Ammon's horn (tissue), 1 donor: ENCODE measurements at places on chromosomes 1 and 21.

GRCh38 chr1:60865166-60865565 is 217.2 kb upstream of the NFIA start:
- DNase-seq = no peak

- DNase-seq = peak; percentile 33
Observed at GRCh38 chr1:109040989-109041620, 797 bp downstream of the WDR47 start.

DNA sequence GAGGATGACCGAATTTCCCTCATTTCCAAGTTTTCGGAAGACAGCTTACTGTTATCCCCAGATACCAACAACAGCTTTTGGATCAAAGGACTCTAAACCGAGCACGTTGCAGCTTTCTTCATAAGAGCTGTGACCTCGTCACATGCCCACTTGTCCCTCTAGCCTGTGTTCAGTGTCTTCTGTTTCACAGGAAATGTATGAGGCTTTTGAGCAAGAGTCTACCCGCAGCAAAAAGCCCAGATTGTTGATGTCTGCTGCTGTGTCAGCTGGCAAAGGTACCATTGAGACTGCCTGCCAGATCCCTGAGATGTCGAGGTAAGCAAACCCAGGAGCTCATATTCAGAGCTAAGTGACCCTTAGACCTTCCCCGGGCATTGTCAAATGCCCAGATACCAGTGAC is 24.1 kb downstream of the CHI3L2 start:
- no peak for DNase-seq

GRCh38 chr1:85587841-85588240 is 7.3 kb downstream of the CCN1 start:
- DNase-seq = no peak

DNA sequence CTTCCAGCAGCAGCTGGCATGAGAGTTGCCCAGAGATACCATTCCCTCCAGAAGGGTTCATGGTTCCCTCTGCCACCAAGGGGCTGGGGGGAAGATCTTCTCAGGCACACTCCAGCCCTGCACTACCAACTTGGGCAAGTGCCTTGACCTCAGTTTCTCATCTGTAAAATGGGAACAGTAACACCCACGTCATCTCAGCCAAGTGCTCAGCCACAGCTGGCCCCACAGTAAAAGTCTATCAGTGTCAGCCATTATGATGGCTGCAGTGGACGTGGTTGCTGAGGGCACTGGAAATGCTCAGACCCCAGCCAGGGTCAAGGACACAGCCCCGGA is 16.3 kb upstream of the TAS1R2 start:
- DNase-seq = no peak

GRCh38 chr1:63466759-63467158 is 56.3 kb downstream of the ITGB3BP start:
- no peak for DNase-seq

- DNase-seq = no peak
Observed at GRCh38 chr21:42645211-42646075, 8.0 kb upstream of the PDE9A start.
